ENCODE measurements at places on chromosomes 4 and X.
A peak's percentile ranks its signal among the peaks of the same experiment; 100 is the strongest.

GRCh38 chr4:95068401-95068800 lies 310.6 kb downstream of the BMPR1B start:
- H3K4me3 ChIP-seq = no peak overlapping the region
- no peak overlapping the region for H3K27ac ChIP-seq
- no peaks in the 10 kb centered on the region for H3K27me3 ChIP-seq
- DNase-seq = no peak
- no peaks in the 10 kb centered on the region for H3K4me1 ChIP-seq

DNA sequence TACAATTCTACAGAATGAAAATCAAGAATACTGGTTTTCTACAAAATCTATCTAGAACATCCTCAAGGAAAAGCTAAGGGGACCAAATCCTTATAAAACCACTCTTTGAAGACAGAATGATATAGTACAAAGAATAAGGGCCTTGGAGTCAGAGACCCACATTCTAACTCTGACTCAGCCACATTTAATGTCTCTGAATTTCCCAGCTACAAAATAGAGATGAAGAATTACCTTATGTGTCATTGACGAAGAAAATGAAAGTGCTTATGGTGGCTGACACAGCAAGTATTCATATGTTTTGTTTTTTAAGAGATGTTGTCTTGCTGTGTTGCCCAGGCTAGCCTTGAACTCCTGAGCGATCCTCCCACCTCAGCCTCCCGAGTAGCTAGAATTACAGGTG lies 35.9 kb upstream of the CXorf38 start:
- H3K4me3 ChIP-seq = no peak overlapping the region
- no peak for DNase-seq
- peaks cover 16% of the 10 kb centered on the region for H3K4me1 ChIP-seq
- no peak overlapping the region for H3K27ac ChIP-seq
- H3K36me3 ChIP-seq = peaks cover 36% of the 10 kb centered on the region

- H3K4me1 ChIP-seq = no peaks in the 10 kb centered on the region
- DNase-seq = no peak
- no peaks in the 10 kb centered on the region for H3K27me3 ChIP-seq
- no peak overlapping the region for H3K4me3 ChIP-seq
Observed at GRCh38 chr4:53963781-53964180, 100.6 kb downstream of the CHIC2 start.

DNA sequence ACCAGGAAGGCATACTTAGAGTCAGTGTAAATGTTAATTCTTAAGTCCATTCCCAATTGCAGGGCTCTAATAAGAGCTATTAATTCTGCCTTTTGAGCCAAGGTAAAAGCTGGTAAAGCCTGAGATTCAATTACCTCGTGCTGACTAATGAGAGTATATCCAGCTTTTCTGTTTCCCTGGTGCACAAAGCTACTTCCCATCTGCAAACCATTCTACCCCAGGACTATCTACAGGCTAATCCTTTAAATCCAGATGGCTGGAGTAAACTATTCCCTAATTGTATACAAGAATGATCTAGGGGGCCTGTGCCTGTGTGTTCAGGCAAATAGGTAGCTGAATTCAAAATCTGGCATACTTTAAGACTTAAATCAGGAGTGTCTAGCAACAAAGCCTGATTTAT lies 365.0 kb downstream of the GPM6A start:
- no peak overlapping the region for H3K27ac ChIP-seq
- no peaks in the 10 kb centered on the region for H3K36me3 ChIP-seq
- no peaks in the 10 kb centered on the region for H3K27me3 ChIP-seq
- DNase-seq = no peak
- no peaks in the 10 kb centered on the region for H3K4me1 ChIP-seq

DNA sequence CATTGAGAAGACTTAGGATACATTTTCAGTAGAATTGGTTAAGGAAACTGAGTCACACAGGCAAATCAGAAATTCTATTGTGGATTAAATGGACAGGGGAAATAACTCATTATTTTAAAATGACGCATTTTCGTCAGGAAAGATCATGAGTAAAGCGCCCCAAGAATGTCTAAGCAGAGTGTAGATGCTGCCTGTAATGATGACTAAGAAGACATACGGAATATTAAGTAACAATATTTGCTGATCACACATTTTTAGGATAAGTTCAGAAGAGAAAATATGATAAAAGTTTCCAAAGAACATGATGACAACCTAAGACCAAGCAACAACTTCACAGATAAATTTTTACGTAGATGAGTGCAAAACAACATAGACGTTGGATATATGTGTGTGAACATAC lies 596.3 kb upstream of the TENM3 start:
- no peaks in the 10 kb centered on the region for H3K4me1 ChIP-seq
- DNase-seq = no peak
- no peaks in the 10 kb centered on the region for H3K27me3 ChIP-seq
- no peaks in the 10 kb centered on the region for H3K36me3 ChIP-seq

DNA sequence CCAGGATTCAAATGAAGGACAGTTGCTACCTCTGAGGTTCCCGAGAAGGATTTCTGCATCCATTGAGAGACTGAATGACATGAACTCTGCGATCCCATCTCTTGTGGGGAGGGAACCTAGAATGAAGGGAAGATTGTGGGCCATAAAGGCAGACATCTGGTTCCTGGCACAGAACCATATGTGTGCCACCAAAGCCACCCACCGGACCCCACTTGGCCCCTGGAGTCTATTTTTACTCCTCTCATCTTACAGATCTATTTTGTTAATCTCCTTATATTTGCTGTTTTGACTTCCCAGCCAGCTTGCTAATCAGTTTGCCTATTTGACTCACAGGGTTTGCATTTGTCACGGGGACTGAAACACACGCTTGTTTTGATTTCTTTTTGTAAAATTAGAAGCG lies 7.3 kb downstream of the SOD3 start:
- DNase-seq = no peak
- no peaks in the 10 kb centered on the region for H3K36me3 ChIP-seq
- H3K4me3 ChIP-seq = no peak overlapping the region
- peaks cover 36% of the 10 kb centered on the region for H3K27me3 ChIP-seq

DNA sequence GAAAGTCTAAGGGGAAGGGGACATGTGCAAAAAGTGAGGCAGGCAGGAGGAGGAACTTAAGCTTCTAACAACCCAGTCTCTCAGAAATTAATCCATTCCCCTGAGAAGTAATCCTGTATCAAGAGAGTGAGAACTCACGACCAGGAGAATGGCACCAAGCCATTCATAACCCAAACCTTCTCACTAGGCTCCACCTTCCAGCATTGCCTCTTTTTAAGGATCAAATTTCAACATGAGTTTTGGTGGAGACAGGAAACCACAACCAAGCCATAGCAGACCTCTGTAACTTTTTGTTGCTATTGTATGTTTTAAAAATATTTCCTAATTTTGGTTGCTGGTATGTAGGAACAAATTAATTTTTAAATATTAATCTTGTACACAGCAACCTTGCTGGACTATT lies 32.8 kb downstream of the PASD1 start:
- H3K4me3 ChIP-seq = no peak overlapping the region
- no peaks in the 10 kb centered on the region for H3K36me3 ChIP-seq
- H3K27ac ChIP-seq = no peak overlapping the region
- DNase-seq = no peak
- H3K27me3 ChIP-seq = peaks cover 2% of the 10 kb centered on the region
- H3K4me1 ChIP-seq = no peaks in the 10 kb centered on the region

GRCh38 chr4:39256436-39256835 lies 74.1 kb downstream of the WDR19 start:
- H3K4me3 ChIP-seq = no peak overlapping the region
- no peaks in the 10 kb centered on the region for H3K27me3 ChIP-seq
- H3K36me3 ChIP-seq = peaks cover 5% of the 10 kb centered on the region
- H3K27ac ChIP-seq = no peak overlapping the region
- DNase-seq = no peak

GRCh38 chrX:97524340-97524739 lies 640.6 kb downstream of the RPA4 start:
- H3K4me3 ChIP-seq = no peak overlapping the region
- no peaks in the 10 kb centered on the region for H3K27me3 ChIP-seq
- DNase-seq = no peak
- no peaks in the 10 kb centered on the region for H3K36me3 ChIP-seq

DNA sequence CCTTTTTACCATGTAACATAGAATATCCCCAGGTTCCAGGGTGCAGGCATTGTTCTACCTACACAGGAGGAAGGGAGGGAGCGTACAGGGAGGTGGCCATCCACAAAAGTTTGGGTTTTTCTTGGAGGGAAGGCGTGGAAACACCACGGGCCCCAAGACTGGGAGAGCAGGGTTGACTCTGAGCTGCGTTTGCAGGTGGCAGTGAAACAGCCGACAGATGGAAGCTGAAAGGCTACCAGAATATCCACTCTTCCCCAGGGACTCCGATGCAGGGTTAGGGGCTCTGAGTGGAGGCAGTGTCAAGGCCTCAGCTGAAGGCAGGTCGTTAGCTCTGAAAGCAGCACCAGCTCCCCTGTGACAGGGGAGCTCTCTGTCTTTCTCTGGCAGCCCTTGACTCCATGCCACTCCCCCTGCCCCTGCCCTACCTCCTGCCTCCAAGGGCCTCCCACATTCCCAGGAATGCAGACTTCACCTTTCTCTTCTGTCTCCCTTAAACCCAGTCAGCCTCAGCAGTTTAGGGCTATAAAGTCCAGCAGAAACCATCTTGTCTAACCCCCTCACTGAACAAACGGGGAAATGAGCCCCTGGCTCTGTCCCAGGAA lies 14.0 kb upstream of the GLOD5 start:
- DNase-seq = no peak
- H3K36me3 ChIP-seq = no peaks in the 10 kb centered on the region
- no peak overlapping the region for H3K27ac ChIP-seq
- H3K4me1 ChIP-seq = peaks cover 12% of the 10 kb centered on the region

DNA sequence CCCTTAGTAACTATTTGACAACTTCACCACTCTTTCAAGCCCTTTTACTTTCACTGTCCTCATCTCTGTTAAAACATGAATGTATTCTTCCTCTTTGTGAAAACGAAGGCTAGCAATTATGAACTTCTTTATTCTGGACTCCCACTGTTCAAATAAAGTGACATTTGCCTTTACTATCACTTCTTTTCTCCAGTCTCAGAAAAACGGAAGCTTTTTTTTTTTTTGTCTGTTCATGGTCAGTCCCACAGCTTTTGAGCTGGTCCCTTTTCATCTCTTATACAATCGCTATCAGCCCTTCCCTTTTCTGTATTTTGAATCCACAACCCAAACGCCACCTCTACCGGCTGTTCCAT lies 327.7 kb downstream of the DKK2 start:
- H3K27ac ChIP-seq = no peak overlapping the region
- no peaks in the 10 kb centered on the region for H3K4me1 ChIP-seq
- H3K27me3 ChIP-seq = no peaks in the 10 kb centered on the region
- DNase-seq = no peak
- no peak overlapping the region for H3K4me3 ChIP-seq

DNA sequence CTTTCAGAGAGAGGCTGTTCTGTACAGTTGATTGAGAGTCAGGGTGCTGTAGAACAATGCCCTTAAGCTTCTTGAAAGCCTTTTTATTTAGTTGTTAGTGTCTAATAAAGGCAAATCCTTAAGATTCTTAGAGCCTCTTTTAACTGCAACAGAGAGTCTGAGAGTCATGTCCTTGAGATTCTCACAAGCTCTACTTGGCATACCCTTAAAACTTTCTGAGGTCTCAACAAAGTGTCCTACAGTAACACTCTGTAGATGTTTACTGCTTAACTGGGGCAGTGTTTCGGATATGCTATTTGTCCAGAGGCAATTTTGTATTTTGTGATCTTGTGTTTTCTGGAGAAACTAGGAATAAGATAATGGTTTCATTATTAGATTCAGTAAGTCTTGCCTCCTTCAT lies 209.7 kb downstream of the ARHGAP24 start:
- H3K27ac ChIP-seq = no peak overlapping the region
- DNase-seq = no peak
- H3K27me3 ChIP-seq = no peaks in the 10 kb centered on the region
- H3K36me3 ChIP-seq = no peaks in the 10 kb centered on the region

DNA sequence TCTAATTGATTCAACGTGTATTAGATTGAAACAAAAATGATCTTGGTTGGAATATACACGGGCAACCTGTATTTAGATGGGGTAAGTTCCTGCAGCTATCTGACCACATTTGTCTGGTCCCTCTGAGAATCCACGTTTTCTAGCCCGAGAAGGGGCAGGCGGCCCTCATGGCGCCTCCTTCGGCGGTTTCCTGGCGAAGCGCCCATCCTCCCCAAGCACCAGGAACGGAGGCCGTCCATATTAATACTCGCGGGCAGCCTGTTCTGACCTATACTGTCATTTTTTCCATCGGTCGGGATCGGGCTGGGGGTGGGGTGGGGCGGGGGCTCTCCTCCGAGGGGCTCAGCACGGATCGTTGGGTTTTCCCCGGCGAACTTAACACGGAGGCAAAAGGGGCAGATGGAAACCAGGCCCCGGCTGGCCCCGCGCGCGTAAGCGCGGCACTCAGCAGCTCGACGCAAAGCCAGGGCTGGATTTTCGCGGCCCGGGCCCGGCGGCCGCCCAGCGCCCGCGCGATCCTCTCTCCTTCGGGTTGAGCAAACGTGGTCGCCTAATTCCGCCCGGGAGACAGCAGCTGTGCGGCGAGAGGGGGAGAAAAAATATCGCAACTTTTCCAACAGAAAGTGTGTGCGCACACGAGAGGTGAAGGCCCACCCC lies 77.2 kb upstream of the BCOR start:
- peaks cover 2% of the 10 kb centered on the region for H3K36me3 ChIP-seq
- peak; percentile 32 for DNase-seq
- peak overlapping the region; percentile 87 for H3K4me3 ChIP-seq
- H3K27ac ChIP-seq = peak overlapping the region; percentile 99
- H3K27me3 ChIP-seq = no peaks in the 10 kb centered on the region

DNA sequence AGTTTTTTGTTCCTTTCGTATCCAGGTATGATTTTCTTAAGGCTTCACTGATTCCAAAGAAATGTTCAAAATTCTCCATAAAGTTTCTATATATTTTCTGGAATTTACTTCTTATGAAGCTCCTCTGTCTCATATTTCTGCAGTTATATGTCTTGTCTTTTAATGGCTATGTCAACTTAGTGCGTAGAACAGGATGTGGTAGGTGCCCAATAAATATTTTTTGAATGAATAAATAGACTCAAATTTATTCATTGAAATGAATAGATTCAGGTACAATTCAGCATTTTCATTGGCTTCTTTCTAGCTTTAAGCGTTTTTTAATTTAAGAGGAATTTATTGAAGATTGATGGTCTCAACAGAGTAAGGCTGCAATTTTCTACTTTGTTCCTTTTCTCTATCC lies 231.9 kb upstream of the BOD1L1 start:
- H3K27me3 ChIP-seq = no peaks in the 10 kb centered on the region
- H3K4me3 ChIP-seq = no peak overlapping the region
- no peaks in the 10 kb centered on the region for H3K36me3 ChIP-seq
- H3K4me1 ChIP-seq = no peaks in the 10 kb centered on the region
- no peak for DNase-seq

GRCh38 chr4:28221536-28221935 lies 1360.9 kb downstream of the STIM2 start:
- no peak overlapping the region for H3K4me3 ChIP-seq
- no peaks in the 10 kb centered on the region for H3K27me3 ChIP-seq
- no peaks in the 10 kb centered on the region for H3K36me3 ChIP-seq
- H3K4me1 ChIP-seq = no peaks in the 10 kb centered on the region
- H3K27ac ChIP-seq = no peak overlapping the region

GRCh38 chr4:155228713-155229112 lies 20.3 kb downstream of the NPY2R start:
- no peak overlapping the region for H3K4me3 ChIP-seq
- no peak for DNase-seq
- H3K36me3 ChIP-seq = no peaks in the 10 kb centered on the region
- no peaks in the 10 kb centered on the region for H3K4me1 ChIP-seq

- no peak for DNase-seq
- no peaks in the 10 kb centered on the region for H3K4me1 ChIP-seq
Observed at GRCh38 chr4:179441596-179441995, 1999.4 kb upstream of the AGA start.

- no peak for DNase-seq
- peaks cover 2% of the 10 kb centered on the region for H3K27me3 ChIP-seq
- no peak overlapping the region for H3K4me3 ChIP-seq
- no peak overlapping the region for H3K27ac ChIP-seq
- H3K36me3 ChIP-seq = no peaks in the 10 kb centered on the region
- peaks cover 3% of the 10 kb centered on the region for H3K4me1 ChIP-seq
Observed at GRCh38 chr4:24774452-24774851, 20.9 kb upstream of the SOD3 start.

Data from activated CD4-positive, alpha-beta T cell treated with anti-CD3 and anti-CD28 coated beads, Interleukin-2, amount 10 ng/mL, durations not matched to agents 7 days and 5 days (primary cell).